NCI-H1417 (cell line): ENCODE measurements at places on chromosomes 3 and 15.

GRCh38 chr3:125213946-125214542 lies 1.5 kb upstream of the SLC12A8 start:
- DNase-seq: no peak

DNA sequence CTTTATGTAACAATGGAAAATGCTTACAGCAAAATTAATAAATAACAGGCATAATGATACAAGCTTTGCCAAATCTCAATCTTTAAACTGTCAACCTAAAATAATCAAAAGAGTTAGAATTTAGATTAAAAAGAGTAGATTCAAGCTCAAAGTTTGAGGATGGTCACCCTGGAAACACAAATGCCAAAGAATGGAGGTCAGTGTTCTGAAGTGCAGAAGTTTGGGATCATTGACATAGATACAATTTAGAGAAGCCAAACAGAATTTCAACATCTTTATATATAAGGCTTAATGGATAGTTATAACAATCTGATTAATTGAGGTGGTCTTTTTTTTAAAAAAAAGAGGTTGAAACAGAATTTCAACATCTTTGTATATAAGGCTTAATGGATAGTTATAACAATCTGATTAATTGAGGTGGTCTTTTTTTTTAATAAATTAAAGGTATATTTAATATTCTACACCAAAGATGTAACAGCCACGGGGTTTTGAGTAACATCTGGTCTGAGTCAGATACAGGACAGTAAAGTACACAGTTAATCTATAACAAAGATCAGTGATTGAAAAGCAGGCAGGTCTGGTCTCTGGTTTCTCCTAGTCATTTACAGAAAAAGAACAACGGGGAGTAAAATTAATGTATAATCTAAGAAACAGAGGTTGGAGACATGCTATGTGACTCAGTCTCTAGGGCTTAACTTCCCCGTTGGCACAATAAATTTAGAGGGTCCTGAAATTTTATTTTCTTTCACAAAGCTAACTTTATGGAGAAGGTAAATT lies 490.7 kb downstream of the GBE1 start:
- DNase-seq: no peak

DNA sequence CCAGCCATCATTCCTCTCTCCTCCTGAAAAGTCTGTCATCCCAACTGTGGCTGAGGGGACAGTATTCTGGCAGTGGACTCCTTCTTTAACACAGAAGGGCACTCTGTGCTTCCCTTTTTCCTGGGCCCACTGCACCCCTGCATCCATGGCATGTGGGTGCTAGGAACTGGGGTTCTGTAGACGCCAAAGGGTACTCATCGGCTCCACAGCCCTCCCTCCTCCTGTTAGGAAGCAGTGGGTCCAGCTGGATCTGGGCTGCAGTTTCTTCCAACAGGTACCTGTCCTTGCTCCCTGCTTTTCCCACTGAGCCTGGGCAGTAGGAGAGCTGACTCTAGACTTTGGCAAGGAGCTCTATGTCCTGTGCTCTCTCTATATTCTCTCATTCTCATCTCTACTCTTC lies 6.4 kb upstream of the MANF start:
- DNase-seq: no peak

GRCh38 chr15:75578173-75578947 lies 755 bp downstream of the PTPN9 start:
- DNase-seq: peak; percentile 75

DNA sequence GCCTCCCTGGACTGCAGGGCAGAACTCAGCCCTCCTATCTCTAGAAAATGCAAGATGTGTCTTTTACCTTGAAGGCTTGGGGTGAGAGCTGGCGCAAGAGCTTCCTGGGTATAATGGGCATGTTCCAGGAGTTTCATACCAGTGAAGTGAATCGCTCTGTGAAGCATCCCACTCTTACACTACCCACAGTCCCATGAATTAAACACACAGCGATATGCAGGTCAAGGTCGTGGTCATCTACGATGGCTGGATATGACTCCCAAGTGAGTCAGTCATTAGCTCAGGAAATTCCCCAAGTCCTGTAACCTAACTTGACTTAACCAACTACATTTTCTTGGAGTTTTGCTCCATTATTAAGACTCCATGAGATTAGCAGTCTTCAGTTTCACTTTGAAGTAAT lies 439.7 kb downstream of the NTRK3 start:
- no peak for DNase-seq

DNA sequence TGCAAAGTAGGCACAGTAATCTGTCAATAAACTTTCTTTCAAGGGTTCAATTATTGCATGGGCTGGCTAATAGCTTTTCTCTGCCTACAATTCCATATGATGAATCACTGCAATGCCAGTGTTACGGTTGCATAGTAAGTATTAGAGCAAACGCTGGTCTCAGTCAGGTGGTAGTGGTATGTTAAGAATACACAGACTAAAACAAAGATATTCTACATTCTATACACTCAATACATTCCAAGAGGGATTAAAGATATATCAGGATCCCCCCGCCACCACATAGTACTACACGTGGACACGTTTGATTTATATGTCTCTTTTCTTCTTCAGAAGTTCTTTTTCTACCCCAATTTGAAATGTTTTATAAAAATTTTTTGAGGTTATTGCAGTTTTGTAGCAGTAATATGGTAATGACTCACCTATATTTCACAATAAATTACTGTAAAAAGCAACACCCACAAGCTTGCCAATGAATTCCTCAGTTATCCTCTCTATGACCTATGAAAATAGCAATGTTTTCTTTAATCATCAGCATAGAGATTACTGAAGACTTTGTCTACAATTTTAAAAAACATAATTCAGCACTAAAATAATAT lies 68.2 kb downstream of the CD200R1L start:
- no peak for DNase-seq

DNA sequence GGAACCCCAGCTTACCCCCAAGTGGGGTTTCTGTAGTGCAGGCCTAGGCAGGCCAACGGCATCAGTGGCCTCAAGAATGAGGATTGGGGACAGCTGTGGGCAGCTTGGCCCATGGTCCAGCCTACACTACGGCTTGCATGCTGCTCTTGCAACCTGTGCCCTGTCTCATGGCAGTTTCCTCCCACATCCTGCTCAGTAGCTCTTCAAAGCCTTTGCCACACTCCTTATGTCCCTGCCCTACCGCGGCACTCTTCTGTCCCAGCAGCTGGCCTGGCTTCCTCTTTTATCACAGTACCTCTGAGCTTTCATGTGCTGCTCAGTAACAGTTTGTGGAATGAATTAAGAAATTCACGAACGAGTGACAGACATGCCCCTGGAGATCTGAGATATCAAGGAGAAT lies 431.0 kb downstream of the EPHB1 start:
- no peak for DNase-seq

GRCh38 chr3:119230071-119230470 lies 10.6 kb downstream of the B4GALT4 start:
- DNase-seq: no peak

DNA sequence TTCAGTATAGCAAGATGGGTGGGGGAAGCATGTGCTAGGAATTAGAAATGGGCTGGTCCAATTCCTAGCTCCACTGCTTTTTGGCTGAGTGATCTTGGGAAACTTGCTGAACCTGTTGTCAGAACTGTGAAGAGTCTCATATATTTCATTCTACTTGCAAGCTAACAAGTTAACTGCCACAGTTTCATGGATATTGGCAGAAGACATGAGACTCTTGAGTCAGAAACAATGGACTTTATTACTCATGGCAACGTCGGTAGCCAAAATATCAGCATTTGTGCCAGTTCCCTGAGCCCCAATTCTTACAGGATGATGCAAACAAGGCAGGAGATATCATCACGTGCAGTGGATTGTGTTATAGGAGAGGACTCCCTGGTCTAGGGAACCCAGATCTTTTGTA lies 26.6 kb upstream of the PLAAT1 start:
- DNase-seq: no peak

DNA sequence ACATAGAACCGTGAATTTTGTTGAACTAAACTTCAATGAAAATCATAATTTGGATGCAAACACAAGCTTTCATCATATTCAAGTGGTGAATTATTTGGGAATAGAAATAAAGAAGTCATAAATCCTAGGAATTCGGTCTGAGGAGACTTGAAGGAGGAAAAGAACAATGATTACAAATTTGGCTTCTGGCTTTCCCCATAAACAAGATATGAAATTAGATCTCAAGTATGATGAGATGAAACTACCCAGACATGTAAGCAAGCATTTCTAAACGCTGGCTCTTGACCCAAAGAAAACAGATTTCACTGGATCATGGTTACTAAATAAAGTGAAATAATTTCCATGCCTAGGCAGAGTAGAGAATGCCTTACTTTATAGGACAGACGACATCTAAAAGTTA lies 146.9 kb upstream of the LRTM1 start:
- DNase-seq: no peak

DNA sequence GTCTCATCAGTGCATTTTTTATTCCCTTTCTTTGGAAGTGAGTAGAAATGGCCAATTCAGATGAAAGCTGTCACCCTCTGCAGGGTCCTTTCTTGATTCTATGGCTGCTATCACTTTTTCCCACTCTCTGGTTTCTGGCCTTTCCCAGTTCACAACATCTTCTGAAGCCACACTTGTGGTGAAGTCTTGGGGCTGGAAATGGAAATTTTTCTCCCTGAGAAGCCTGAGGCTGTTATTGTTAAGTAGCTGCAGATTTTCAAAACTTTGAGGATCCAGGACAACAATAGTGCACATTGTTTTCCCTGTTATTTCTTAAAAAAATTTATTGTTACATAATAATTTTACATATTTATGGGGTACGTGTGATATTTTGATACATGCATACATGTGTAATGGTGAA lies 250.3 kb upstream of the RASGRP1 start:
- DNase-seq: no peak

DNA sequence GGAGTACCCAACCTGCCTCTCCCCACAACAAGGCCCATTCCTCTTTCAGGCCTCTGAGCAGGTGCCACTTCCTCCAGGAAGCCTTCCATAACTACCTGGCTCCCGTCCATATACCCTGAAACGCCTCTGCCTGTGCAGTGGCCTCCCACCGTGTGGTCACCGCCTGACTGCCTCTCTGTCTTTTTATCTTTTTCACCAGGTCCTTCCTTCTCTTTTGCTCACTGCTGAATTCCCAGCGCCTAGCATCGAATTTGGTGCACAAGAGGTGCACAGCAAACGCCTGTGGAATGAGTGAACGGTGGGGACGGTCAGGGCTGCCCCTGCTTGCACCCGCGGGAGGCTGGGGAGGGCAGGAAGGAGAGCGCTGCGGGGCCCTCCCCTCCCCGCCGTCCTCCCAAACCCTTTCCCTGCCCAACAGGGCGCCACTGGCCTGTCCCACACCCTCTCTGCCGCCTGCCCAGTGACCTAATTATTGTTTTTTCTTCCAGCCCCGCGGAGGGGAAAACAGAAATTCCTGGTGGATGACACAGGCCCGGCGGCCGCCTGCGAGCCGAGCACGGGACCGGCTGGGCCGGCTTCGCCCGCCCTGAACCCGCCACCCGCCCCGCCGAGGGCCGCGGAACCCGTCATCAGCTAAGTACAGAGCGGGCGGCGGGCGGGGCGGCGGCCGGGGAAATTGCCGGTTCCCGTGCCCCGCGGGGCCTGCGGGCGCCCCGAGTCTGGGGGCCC lies 140.1 kb downstream of the SMAD6 start:
- DNase-seq: peak; percentile 45

- no peak for DNase-seq
Observed at GRCh38 chr3:195462308-195462610, 19.4 kb upstream of the ACAP2 start.

GRCh38 chr15:29623116-29623639 lies 199.1 kb downstream of the TJP1 start:
- no peak for DNase-seq

DNA sequence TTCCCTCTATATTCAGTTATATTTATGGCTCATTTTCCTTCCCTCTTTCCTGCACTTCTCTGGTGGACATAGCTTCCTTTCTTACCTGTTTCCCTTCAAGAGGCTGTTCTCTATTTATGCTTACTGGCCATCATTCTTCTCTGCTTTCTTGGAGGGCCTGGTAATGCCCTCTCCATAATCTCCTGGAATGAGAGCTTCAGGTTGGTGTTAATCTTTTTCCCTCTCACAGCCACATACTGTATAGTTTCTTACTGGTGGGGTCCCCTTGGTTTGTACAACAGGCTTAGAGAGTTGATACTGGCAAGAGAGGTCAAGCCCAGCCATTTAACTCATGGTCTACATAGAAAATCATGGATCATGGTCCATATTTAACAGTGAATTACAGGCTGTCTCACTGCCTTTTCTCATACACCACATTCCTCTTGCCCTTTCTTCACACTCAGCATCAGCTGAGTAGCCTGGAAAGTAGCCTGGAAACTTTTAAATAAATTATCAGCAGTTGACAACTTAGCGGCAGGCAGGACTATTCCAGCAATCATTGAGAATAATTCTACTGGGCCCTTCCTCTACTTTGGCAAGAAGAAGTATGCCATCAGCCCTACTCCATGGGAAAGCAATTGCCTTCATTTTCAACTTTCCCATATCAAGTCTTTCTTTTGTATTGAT lies 38.0 kb upstream of the DPH6 start:
- DNase-seq: no peak

- no peak for DNase-seq
Observed at GRCh38 chr3:138594935-138595610, 1.0 kb upstream of the CEP70 start.

- no peak for DNase-seq
Observed at GRCh38 chr15:76752549-76752948, 152.6 kb downstream of the SCAPER start.

DNA sequence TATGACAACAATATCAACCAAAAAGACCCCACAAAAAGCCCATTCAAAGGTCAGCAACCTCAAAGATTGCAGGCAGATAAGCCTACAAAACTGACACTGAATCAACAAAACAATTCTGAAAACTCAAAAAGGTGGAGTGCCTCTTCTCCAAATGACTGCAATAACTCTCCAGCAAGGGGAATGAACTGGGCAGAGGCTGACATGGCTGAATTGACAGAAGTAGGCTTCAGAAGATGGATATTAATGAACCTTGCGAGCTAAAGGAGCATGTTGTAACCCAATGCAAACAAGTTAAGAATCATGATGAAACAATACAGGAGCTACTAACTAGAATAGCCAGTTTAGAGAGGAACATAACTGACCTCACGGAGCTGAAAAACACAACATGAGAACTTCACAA lies 20.4 kb upstream of the SLC25A38 start:
- DNase-seq: peak; percentile 70

DNA sequence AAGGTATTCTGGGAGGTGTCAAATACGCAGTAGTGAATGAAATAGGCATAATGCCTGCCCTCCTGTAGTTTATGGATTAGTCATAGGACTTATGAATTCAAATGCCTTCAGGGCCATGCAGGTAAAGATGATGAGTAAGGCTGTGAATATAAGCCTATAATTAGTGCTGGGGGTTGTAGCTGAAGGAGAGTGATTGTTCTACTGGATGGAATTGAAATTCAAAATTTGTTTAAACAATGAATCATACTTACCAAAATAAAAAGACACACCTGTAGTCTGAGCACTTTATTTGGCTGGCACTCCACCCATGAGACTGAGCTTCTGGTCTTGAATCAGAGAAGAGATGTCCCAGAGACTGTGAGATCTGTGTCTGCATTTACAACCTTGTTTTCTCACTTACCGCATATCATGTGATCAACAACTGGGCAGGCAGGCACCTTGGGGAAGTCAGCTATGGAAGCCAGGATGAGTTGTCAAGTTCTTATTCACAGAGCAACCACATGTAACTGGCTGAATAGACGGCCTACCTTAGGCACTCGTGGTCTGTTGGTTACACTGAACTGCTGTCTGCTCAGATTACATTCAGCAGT lies 291.8 kb downstream of the NAALADL2 start:
- DNase-seq: peak; percentile 96

GRCh38 chr3:112738366-112738765 lies 97.4 kb upstream of the CCDC80 start:
- no peak for DNase-seq

GRCh38 chr3:42640771-42641370 lies 12.6 kb upstream of the ZBTB47 start:
- DNase-seq: no peak
